ENCODE measurements at places on chromosomes 7 and 10.

GRCh38 chr7:35348611-35349400, 94.9 kb upstream of the TBX20 start:
- DNase-seq, result no peak

DNA sequence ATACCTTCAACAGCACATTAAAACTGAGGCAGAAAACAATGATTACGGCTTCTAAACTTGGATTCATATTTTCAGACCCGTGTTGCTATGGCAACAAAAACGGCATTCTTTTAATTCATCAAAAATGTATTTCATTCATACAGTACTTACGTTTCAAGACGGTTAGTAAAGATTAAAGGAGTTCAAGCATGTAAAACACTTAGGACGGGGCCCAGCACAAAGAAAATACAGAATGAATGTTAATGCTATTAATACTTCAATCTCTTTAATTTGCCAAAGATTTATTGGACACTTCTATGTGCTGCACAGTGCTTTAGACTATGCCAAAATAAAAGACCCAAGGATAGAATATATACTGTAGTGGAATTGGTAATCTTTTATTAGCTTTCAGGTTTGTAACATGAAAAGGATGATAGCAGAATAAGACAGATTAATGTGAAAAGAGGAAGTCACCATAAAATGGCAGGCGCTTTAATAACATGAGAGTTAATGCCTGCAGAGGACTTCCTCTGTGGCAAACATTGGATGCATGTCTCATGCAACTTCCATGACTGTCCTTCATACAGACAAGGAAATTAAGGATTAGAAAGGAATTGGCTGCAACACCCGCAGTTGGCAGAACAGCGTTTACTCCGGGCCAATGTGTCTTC, 201.6 kb upstream of the KLF6 start:
- no peak for DNase-seq

DNA sequence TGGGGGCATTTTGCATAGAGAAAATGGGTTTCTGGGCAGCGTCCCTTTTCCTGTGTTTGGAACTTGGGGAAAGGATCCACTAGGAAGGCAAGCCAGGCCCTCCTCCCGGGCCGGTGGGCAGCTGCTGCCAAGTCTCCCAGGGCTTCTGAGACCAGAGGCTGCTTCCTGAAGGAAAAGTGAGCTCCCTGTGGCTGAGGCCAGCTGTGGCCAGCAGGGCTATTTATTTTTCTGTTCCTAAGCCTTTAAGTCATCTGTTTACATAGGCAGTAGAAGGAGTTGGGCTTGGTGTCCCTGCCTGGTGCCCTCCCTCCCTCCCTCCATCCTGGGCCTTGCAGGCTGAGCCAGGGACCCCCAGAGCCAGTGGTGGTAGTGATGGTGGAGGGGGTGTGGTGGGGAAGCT, 70.5 kb upstream of the COL13A1 start:
- no peak for DNase-seq

DNA sequence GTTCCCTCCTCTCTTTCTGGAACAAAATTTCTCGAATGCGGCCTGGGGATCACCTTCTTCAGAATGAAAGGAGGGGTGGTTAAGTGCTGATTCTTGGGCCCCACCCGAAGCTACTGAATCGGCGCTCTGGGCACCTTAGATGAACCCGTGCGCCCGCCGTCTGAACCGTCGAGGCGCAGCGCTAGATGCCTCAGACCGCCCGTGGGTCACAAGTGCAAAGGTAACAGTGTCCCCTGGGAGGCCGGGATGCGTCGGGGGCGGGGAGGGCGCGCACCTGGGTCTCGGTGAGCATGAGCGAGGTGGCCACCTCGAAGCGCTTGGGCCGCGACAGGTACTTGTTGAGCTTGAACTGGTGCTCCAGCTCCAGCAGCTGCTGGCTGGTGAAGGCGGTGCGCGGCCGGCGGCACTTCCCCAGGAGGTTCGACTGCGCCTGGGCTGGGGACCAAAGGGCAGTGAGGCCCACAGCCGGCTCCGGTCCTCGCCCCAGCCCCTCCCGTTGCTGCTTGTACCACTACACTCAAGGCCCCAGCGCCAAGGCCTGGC, 4.2 kb downstream of the MNX1 start:
- DNase-seq, result no peak

- DNase-seq, result no peak
These were observed 6.1 kb upstream of the PDK4 start for GRCh38 chr7:95602421-95602820.

All from fibroblast of skin of right quadriceps (primary cell).